ENCODE measurements at places on chromosomes 4 and X.

GRCh38 chr4:111027526-111027925 lies 404.6 kb upstream of the PITX2 start:
- H3K4me1 ChIP-seq: no peaks in the 10 kb centered on the region
- H3K36me3 ChIP-seq: no peaks in the 10 kb centered on the region
- no peaks in the 10 kb centered on the region for H3K27me3 ChIP-seq
- no peak for DNase-seq

- H3K4me3 ChIP-seq: no peak overlapping the region
- DNase-seq: no peak
- H3K27ac ChIP-seq: no peak overlapping the region
- H3K4me1 ChIP-seq: no peaks in the 10 kb centered on the region
- H3K36me3 ChIP-seq: no peaks in the 10 kb centered on the region
- H3K27me3 ChIP-seq: no peaks in the 10 kb centered on the region
Measured at GRCh38 chr4:43822621-43823020, 626.0 kb downstream of the KCTD8 start.

- DNase-seq: no peak
- no peak overlapping the region for H3K4me3 ChIP-seq
- no peaks in the 10 kb centered on the region for H3K36me3 ChIP-seq
- no peaks in the 10 kb centered on the region for H3K27me3 ChIP-seq
- no peaks in the 10 kb centered on the region for H3K4me1 ChIP-seq
Measured at GRCh38 chrX:13254076-13254785, 65.6 kb downstream of the ATXN3L start.

DNA sequence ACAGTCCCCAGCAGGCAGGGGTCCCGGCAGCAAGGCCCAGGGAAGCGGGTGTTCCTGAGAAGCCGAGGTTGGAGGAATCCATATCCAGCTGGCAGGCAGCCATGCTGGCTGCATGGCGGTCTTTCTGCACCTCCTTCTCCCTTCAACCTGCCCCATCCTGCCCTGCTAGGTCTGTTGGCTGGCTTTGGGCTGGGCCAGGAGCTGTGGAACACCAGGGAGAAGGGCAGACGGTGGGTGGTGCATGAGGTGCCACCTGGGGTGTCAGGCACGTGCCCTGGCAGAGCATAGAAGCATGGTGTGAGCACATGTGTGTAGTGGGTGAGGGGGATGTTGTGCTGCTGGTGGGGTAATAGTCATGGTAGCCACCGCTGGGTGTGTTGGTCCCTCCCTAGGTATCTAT lies 150.1 kb downstream of the PJA1 start:
- H3K36me3 ChIP-seq: no peaks in the 10 kb centered on the region
- DNase-seq: no peak
- no peak overlapping the region for H3K4me3 ChIP-seq
- no peaks in the 10 kb centered on the region for H3K27me3 ChIP-seq
- no peaks in the 10 kb centered on the region for H3K4me1 ChIP-seq

- H3K4me3 ChIP-seq: no peak overlapping the region
- H3K27ac ChIP-seq: no peak overlapping the region
- H3K4me1 ChIP-seq: no peaks in the 10 kb centered on the region
- no peaks in the 10 kb centered on the region for H3K27me3 ChIP-seq
- DNase-seq: no peak
Measured at GRCh38 chr4:183627979-183628588, 30.9 kb downstream of the RWDD4 start.

DNA sequence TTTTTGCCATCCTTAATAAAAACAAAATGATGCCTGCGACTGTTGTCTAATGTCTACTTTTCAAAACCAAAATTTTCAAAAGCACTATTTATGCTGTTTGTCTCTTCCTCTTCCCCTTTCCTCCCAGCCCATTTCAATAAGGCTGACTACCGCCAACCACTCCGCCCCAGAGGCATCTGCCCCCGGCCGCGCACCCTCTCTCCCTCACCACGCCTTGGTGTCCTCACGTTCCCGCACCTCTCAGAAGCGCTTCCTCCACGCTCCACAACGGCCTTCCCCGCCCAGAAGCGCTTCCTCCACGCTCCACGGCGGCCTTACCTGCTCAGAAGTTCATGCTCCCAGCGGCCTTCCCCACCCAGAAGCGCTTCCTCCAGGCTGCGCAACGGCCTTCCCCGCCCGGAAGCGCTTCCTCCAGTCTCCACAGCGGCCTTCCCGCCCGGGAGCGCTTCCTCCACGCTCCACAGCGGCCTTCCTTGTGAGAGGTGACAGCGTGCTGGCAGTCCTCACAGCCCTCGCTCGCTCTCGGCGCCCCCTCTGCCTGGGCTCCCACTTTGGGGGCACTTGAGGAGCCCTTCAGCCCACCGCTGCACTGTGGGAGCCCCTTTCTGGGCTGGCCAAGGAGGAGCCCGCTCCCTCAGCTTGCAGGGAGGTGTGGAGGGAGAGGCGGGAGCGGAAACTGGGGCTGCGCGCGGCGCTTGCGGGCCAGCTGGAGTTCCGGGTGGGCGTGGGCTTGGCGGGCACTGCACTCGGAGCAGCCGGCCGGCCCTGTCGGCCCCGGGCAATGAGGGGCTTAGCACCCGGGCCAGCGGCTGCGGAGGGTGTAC lies 490.4 kb upstream of the ZFP42 start:
- H3K36me3 ChIP-seq: no peaks in the 10 kb centered on the region
- no peaks in the 10 kb centered on the region for H3K4me1 ChIP-seq
- peak overlapping the region; percentile 20 for H3K27ac ChIP-seq
- H3K27me3 ChIP-seq: no peaks in the 10 kb centered on the region
- no peak for DNase-seq
- H3K4me3 ChIP-seq: peak overlapping the region; percentile 33

GRCh38 chrX:8870411-8870810 lies 69.2 kb upstream of the FAM9A start:
- H3K4me1 ChIP-seq: peaks cover 8% of the 10 kb centered on the region
- DNase-seq: no peak
- no peak overlapping the region for H3K4me3 ChIP-seq
- no peak overlapping the region for H3K27ac ChIP-seq
- H3K27me3 ChIP-seq: no peaks in the 10 kb centered on the region

- H3K27me3 ChIP-seq: no peaks in the 10 kb centered on the region
- H3K4me1 ChIP-seq: no peaks in the 10 kb centered on the region
- no peak overlapping the region for H3K27ac ChIP-seq
- no peak overlapping the region for H3K4me3 ChIP-seq
- no peak for DNase-seq
Measured at GRCh38 chr4:32798471-32799159, 2078.4 kb downstream of the PCDH7 start.

- H3K4me1 ChIP-seq: no peaks in the 10 kb centered on the region
- no peaks in the 10 kb centered on the region for H3K27me3 ChIP-seq
- H3K4me3 ChIP-seq: no peak overlapping the region
- no peak overlapping the region for H3K27ac ChIP-seq
Measured at GRCh38 chr4:3177426-3177825, 71.5 kb upstream of the MSANTD1 start.

GRCh38 chr4:105352826-105353225 lies 121.0 kb downstream of the PPA2 start:
- H3K4me1 ChIP-seq: no peaks in the 10 kb centered on the region
- no peaks in the 10 kb centered on the region for H3K27me3 ChIP-seq
- no peaks in the 10 kb centered on the region for H3K36me3 ChIP-seq
- H3K4me3 ChIP-seq: no peak overlapping the region
- no peak overlapping the region for H3K27ac ChIP-seq

DNA sequence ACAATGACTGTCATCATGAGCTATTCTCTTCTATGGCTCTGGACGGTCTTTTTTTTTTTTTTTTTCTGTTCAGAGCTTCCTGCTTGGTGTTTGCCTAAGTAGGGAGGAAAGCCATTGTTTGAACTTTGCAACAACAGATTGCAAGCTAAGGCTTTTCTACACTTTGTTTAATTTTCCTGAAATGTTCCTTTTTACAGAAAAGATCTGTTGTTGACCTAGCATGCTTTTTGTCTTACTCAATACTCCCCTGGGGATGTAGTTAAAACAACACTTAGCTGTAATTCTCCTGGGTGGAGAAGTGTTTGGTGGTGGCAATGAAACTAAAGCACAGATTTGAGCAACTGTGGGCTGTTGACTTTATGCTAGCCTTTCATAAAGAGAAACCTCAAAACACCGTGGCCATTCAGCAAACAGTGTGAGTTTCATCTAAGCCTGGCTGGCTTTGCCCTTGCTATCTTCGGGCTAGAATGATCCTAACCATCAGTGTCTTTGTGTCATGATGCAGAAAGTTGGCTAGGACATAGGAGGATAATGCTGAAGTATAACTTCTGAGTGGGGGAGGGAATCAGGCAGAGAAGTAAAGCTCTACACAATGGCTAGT lies 110.5 kb downstream of the ANXA3 start:
- no peaks in the 10 kb centered on the region for H3K27me3 ChIP-seq
- no peak overlapping the region for H3K4me3 ChIP-seq
- no peak overlapping the region for H3K27ac ChIP-seq
- no peaks in the 10 kb centered on the region for H3K4me1 ChIP-seq
- no peak for DNase-seq
- no peaks in the 10 kb centered on the region for H3K36me3 ChIP-seq

- no peaks in the 10 kb centered on the region for H3K36me3 ChIP-seq
- H3K27ac ChIP-seq: no peak overlapping the region
- DNase-seq: no peak
- no peaks in the 10 kb centered on the region for H3K4me1 ChIP-seq
- no peaks in the 10 kb centered on the region for H3K27me3 ChIP-seq
- no peak overlapping the region for H3K4me3 ChIP-seq
Measured at GRCh38 chr4:176622251-176622948, 170.3 kb downstream of the VEGFC start.

DNA sequence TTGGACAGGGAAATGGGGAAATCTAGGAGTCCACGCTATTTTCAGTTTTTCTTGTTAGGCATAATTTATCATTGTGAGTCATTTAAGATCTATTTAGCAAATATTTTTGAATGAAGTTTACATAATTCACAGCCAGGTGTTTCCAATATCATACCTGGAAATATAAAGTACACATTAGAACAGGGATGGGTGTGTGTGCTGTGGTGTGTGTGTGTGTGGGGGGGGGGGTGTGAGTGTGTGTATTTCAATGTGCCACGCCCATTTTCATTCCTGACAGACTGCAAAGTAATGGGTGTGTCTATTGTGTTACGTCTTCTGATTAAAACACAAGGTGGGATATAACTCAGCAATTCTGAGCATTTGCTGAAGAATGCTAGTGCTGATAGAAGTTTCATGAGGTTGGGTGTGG lies 33.2 kb downstream of the ARHGAP10 start:
- no peaks in the 10 kb centered on the region for H3K27me3 ChIP-seq
- H3K27ac ChIP-seq: peak overlapping the region; percentile 77
- H3K4me3 ChIP-seq: no peak overlapping the region
- H3K36me3 ChIP-seq: no peaks in the 10 kb centered on the region

- H3K36me3 ChIP-seq: no peaks in the 10 kb centered on the region
- H3K4me1 ChIP-seq: peaks cover 22% of the 10 kb centered on the region
- DNase-seq: no peak
Measured at GRCh38 chr4:176404621-176405020, 84.9 kb downstream of the SPCS3 start.

GRCh38 chrX:129726307-129727111 lies 12.3 kb upstream of the XPNPEP2 start:
- H3K36me3 ChIP-seq: no peaks in the 10 kb centered on the region
- no peaks in the 10 kb centered on the region for H3K27me3 ChIP-seq
- no peaks in the 10 kb centered on the region for H3K4me1 ChIP-seq
- no peak overlapping the region for H3K27ac ChIP-seq
- no peak for DNase-seq

DNA sequence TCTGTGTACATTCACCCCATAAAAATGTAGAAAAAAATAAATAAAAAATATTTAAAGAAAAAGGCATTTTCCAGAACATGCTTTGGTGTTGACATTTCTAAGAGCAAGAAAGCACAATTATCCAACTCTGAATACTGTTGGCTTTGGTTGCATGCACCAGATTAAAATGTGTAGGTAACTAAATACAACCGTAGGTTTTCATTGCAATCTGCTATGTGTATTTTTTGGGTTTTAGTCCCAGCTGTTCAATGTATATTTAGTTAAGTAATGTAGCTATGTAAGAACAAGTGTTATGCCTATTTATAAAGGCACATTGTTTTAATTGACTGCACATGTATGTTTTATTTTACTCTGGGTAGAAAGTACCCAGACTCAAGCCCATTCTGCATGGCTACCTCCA lies 108.1 kb upstream of the PAQR3 start:
- no peak for DNase-seq
- H3K36me3 ChIP-seq: no peaks in the 10 kb centered on the region
- no peaks in the 10 kb centered on the region for H3K27me3 ChIP-seq
- no peak overlapping the region for H3K27ac ChIP-seq
- H3K4me3 ChIP-seq: no peak overlapping the region

DNA sequence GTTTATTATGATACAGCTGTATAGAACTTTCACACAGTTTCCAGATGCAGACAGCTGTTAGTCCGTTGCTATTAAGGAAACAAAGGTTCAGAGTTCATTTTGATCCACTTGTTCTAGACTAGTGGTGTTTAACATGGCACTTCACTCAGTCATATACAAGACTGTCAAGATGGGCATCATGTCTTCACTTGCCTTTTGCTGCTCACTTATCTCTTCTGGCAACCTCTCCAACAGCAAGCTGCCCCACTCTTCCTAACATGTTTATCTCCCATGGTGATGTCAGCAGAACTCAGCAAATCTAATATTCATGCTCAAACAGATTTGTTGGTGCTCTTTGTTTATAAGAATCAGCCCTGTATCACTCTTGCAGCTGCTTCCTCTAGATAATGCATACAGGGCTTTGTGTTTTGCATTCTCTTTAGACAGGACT lies 236.2 kb upstream of the HAND2 start:
- H3K27ac ChIP-seq: no peak overlapping the region
- no peak for DNase-seq
- H3K4me1 ChIP-seq: no peaks in the 10 kb centered on the region
- no peaks in the 10 kb centered on the region for H3K27me3 ChIP-seq

GRCh38 chr4:6184169-6184568 lies 16.2 kb downstream of the JAKMIP1 start:
- no peak for DNase-seq
- no peaks in the 10 kb centered on the region for H3K36me3 ChIP-seq
- H3K27ac ChIP-seq: no peak overlapping the region
- no peaks in the 10 kb centered on the region for H3K4me1 ChIP-seq
- H3K27me3 ChIP-seq: peaks cover 4% of the 10 kb centered on the region

GRCh38 chr4:120065974-120066516 lies 603 bp downstream of the MAD2L1 start:
- no peak for DNase-seq
- H3K36me3 ChIP-seq: peaks cover 46% of the 10 kb centered on the region

DNA sequence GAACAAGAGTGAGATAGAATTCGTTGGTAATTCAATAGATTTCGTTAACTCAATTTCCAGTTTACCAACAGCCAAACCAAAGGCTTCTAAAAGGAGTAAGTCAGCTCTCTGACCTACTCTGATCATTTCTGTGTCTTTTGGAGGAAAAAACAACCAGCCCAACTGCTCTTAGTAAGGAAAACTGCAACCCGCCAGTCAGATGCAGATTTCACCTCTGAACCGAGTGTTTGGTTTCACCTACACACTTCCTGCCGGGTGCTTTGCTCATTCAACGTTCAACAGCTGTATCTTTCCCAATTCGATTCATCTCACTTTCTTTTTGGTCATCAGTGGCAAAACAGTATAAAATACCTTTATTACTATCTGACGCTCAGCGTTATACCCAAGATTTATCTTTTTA lies 24.5 kb downstream of the TMSB4X start:
- no peak for DNase-seq
- no peaks in the 10 kb centered on the region for H3K36me3 ChIP-seq
- no peak overlapping the region for H3K27ac ChIP-seq
- H3K27me3 ChIP-seq: no peaks in the 10 kb centered on the region
- no peak overlapping the region for H3K4me3 ChIP-seq

Measured in RWPE2 (cell line).